ENCODE measurements at places on chromosomes 16 and 17.

GRCh38 chr17:69540356-69540755, 125.9 kb downstream of the MAP2K6 start:
- DNase-seq: no peak

DNA sequence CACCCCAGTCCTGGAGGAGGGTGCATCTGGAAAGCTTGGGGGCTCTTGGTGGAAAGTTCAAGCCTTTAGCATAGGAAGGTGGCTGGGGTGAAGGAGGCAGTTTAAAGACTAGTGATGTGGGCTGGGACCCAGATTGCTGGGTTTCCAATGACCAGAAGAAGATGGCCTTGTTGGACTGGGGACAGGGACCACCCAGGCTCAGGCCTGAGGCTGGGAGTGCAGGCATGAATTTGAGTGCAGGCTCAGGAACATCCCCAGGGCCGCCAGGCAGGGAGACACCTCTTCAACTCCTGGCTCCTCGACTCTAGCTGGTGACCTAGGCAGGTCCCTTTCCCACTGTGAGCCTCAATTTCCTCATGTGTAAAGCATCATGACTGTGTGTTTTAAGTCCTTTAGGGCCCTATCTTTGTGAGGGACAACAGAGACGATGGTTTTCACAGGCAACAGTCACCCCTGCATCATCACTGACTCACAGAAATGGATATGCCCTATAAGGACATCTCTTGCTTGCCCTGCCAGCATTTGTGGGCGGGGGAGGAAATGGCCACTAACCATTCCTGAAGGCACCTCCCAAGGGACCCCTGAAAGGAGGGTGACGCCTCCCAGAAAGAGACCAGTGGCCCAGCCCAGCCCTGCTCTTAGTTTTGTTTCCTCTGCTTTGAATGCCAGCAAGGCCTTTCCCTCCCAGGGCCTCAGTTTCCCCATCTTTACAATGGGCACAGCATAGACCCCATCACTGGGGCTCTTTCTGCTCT, 11.1 kb downstream of the NLRC5 start:
- DNase-seq: no peak

- no peak for DNase-seq
Measured at GRCh38 chr17:31490671-31491375, 99.3 kb downstream of the RAB11FIP4 start.

DNA sequence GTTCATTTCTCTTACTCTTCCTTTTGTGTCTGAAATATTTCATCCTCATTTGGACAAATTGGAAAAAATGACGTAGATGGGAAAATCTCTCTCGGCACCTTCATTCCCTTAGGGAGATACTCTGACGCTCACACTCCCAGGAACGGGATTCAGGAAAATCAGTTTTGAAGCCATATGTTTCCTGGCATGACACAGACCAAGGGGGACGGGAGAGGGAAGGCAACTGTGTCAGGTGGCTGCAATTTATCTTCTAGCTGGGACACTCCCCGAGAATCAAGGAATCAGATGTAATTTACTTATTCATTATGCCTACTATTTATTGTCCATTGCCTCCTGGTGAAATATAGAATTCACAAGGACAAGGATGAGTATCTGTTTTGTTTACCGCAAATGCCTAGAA, 65.5 kb downstream of the IRX5 start:
- DNase-seq: no peak

GRCh38 chr16:75048530-75048929, 49.7 kb downstream of the ZNRF1 start:
- no peak for DNase-seq

- no peak for DNase-seq
Measured at GRCh38 chr17:79006046-79006445, 3.5 kb downstream of the CANT1 start.

GRCh38 chr17:60363700-60364405, 28.1 kb downstream of the USP32 start:
- DNase-seq: no peak

DNA sequence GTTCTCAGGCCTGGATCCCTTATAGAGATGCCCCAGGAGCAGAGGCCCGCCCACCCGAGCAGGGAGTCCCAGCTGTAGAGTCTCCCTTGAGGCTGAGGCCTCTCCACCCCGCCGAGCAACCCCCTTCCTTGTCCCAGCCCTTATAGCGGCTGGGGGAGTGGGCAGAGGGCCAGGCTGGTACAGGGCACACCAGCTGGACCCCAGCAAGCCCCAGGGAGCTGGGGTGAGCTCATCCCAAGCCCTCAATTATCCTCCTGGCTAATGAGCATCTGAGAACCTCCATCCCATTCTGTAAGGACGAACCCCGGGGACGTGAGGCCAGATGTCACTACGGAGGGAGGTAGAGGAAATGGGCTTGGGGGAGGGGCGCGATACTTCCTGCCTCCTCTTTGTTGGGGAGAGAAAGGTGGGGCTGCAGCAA, 3.2 kb upstream of the SNN start:
- peak; percentile 77 for DNase-seq

- DNase-seq: no peak
Measured at GRCh38 chr17:65228734-65229620, 91.8 kb downstream of the RGS9 start.

GRCh38 chr17:33686171-33686570, 393.1 kb upstream of the ASIC2 start:
- DNase-seq: no peak

DNA sequence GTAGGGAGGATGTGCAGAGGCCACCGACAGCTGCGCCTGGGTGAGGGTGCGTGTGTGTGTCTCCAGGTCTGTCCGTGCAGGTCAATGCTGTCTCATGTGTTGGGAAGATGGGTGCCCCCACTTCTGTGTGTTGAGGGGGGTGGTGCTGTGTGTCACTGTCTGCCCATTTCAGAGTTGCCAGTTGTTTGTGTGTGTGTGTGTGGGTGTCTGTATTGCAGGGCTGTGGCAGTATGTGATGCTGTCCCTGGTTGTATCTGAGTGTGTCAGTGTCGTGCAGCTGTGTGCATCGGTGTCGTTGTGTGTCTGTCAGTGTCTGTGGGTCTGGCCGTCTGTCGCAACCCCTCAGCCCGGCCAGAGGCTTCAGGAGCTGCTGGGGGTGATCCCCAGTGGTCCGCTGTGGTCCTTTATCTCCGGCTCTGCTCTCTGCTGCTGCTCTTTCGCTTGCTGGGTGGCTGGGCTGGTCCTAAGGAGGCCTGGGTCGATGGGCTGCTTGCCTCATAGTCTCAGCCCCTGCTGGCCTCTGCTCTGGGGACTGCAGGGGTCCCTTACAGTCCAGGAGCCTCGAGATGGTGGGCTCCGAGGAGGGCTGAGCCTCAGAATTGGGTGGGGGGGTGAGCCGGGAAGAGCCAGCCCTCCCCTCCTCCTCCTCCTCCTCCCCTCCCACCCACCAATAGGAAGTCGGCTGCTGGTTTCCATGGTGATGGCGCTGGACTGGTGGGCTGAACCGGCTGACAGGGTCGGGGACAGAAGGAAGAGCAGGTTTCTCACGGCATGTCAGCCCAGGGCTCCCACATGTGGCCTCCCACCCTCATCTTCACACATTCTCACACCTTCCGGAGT, at the start of gene TSPOAP1:
Gene TSPOAP1 (minus strand): TSS at position 601 of the 840 bp plus-strand sequence. CDS start 875 bp downstream, outside the sequence.
- no peak for DNase-seq

DNA sequence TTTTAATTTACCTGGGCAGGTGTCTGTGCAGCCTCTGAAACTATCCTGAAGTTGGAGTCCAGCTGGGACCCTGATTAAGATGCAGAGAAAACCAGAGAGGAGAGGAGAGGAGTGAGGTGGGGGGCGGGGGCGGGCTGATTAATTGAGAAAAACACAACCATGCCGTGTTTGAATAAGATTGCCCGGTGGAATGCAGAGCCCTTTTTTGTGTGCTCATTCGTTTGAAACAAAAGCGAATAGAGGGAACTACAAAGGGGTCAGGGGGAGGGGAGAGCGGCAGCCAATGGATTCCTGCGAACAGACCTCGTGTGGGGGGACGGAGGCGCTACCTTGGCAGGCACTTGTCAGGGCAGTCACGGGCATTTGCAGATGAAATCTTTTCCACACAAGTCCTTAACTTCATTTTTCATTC, 355.8 kb downstream of the SOX9 start:
- DNase-seq: no peak

DNA sequence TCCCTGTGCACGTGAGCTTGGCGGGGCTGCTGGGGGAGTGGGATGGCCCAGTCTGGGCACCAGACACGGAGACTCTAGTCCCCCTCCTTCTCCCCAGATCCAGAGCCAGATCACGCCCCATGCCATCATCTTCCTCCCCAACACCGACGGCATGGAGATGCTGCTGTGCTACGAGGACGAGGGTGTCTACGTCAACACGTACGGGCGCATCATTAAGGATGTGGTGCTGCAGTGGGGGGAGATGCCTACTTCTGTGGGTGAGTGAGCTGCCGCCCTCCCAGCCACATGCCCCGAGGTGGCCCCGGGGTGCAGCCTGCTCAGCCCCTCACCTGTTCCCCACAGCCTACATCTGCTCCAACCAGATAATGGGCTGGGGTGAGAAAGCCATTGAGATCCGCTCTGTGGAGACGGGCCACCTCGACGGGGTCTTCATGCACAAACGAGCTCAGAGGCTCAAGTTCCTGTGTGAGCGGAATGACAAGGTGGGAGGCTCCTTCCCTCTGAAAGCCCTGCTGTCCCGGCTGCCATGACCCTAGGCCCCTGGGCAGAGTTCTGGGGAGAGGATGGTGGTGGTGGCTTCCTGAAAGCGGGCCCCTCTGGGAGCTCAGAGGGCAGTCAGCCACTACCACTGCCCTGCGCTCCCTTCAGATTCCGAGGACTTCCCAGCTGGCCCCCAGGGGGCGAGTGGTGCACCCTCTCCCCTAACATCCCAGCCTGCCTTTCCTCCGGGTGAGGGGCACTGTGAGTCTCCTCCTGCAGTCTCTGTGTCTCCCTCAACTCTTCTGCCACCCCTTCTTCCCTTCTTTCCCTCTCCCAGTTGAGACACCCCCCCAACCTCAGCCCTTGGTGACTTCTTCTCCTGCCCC, 2.8 kb upstream of the C17orf107 start:
- DNase-seq: no peak

GRCh38 chr17:55366020-55366481, 55.6 kb downstream of the MMD start:
- DNase-seq: no peak

- DNase-seq: no peak
Measured at GRCh38 chr17:65156185-65156834, 19.1 kb downstream of the RGS9 start.

DNA sequence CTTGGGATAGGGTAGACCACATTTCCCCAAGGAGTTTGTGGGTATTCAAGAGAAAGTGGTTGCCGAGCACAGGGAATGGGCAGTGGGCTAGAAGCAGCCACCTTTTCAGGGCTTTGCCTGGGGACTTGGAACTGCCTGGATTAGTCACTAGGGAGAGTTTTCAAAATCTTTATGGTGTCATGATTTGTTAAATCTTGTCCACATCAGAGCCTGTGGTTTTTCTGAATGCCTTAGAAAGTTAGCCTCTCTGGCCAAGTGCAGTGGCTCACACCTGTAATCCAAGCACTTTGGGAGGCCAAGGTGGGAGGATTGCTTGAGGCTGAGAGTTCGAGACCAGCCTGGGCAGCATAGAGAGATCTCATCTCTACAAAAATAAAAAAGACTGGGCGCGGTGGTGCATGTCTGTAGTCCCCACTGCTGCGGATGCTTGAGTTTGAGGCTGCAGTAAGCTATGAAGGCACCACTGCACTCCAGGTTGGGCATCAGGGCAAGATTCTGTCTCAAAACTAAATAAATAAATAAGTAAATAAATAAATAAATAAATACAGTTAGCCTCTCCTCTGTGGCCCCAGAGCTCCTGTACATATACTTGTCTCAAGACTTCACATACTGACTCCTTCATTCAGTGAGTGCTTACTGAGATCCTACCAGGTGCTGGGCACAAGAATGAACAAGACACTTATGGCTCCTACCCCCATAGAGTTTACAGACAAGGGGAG, 76.3 kb upstream of the HNF1B start:
- DNase-seq: no peak

DNA sequence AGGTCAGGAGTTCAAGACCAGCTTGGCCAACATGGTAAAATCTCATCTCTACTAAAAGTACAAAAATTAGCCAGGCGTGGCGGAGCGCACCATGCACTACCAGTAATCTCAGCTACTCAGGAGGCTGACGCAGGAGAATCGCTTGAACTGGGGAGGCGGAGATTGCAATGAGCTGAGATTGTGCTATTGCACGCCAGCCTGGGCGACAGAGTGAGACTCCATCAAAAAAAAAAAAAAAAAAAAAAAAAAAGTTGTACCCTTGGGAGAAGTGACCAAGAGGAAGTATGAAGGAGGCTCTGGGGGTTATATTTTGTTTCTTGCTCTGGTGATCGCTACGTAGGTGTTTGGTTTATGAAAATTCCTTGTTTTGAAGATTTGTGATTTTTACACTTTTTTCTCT, 66.3 kb downstream of the LITAF start:
- DNase-seq: no peak
